DND-41 (cell line): ENCODE measurements at places on chromosomes 2 and 18.

DNA sequence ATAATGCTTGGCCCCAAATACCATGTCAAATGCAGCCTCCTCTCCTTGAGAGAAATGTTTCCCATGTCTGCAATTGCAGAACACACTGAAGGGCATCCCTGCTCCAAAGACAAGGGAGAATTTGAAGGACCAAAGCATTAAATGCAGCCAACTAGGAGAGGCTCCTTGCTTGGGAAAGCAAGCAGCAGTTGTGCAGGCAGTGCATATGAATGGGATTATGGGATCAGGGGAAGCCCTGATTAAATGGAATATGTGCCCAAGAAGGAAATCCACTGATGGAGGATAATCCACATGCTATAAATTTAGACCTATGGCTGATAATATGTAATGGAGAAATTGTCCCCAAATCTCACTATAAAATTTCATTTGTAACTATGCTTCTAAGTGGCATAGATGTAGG lies 116.1 kb downstream of the NCKAP5 start:
- no peak for DNase-seq

DNA sequence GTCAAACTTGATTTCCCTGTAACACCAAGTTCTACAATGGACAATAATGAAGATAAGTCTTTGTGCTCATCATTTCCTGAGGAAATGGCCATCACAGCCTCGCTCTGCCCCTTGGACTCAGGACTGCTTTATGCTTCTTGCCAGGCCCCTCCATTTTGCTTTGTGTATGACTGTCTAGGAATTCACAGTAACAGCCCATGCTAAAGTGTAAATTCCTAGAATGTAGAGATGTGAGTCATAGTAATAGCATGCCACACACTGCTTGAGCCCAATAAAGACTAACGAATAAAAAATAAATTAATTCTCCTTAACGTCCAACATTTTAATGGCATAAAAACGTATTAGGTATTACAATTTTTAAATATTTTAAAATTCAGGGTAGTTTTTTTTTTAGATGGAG lies 226.5 kb downstream of the PID1 start:
- DNase-seq = no peak

DNA sequence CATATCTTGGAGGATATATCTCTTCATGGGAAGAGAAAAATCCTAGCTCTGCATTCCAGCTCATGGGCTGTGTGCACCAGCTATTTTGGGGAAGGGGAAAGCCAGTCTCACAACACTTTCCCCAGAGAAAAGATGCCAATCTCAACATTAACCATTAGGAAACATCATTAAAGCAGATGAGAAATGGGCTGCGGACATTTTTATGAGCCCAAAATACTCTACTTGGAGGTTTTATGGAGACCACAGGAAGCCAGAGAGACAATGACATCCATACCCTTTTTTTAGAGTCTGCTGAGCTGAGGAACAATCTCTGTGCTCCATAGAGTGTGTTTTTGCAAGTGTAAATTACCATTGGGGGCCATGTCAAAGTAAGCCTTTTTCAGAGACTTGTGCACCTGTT lies 213.7 kb downstream of the TRIB2 start:
- DNase-seq = no peak

DNA sequence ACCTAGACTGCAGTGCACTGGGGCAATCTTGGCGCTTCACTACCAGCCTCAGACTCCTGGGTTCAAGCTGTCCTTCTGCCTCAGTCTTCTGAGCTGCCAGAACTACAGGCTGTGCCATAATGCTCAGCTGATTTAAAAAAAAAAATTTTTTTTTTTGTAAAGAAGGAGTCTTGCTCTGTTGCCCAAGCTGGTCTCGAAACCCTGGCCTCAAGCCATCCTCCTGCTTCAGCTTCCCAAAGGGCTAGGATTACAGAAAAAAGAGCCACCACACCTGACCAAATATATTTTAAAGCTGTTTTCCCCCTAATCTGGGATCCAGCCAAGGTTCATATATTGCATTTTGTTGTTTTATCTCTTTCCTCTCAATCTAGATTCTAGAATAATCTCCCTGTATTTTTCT lies 82.2 kb downstream of the RAB31 start:
- DNase-seq = no peak

DNA sequence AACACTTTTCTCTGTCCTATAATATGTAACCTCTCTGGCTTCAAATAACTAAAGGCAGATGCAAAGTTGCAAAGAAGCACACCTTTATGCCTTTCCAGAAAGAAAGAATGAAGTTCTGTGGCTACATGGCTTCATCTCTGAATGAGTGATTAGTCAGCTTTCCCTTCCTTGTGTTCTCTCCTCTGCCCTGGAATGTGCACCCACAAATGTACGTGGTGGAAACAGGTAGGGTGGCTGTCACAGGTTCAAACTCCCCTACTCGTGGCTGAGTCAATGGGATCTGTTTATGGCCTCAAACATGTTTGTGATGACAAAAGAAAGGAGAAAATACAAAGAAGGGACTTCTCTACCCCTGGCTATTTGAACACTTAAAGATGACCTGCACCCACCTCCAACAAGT lies 55.5 kb upstream of the ACVR2A start:
- DNase-seq = no peak

- no peak for DNase-seq
These were observed 10.9 kb downstream of the SH2D6 start for GRCh38 chr2:85429213-85429923.

- no peak for DNase-seq
These were observed 138.6 kb upstream of the GLI2 start for GRCh38 chr2:120596990-120597594.

- no peak for DNase-seq
These were observed 298.4 kb upstream of the ZNF521 start for GRCh38 chr18:25650201-25650941.
